EH (cell line): ENCODE measurements at places on chromosomes 3 and 15.

DNA sequence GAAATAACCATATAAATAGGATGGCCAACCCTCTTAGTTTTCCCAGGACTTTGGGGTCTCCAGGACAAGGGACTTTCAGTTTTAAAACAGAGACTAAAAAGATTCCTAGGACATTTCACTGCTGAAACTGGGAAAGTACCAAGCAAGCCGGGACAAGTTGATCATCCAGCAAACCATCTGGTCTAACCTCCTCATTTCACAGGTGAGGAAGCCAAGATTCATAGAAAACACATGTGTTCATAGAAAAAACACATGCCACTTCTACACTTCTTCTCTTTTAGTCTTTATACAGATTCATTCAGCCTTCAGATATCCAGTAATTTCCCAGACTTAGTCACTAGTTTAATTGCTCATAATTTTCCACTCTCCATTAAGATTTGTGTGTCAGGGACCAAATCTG, 165.6 kb upstream of the CCDC54 start:
- no peak for DNase-seq

DNA sequence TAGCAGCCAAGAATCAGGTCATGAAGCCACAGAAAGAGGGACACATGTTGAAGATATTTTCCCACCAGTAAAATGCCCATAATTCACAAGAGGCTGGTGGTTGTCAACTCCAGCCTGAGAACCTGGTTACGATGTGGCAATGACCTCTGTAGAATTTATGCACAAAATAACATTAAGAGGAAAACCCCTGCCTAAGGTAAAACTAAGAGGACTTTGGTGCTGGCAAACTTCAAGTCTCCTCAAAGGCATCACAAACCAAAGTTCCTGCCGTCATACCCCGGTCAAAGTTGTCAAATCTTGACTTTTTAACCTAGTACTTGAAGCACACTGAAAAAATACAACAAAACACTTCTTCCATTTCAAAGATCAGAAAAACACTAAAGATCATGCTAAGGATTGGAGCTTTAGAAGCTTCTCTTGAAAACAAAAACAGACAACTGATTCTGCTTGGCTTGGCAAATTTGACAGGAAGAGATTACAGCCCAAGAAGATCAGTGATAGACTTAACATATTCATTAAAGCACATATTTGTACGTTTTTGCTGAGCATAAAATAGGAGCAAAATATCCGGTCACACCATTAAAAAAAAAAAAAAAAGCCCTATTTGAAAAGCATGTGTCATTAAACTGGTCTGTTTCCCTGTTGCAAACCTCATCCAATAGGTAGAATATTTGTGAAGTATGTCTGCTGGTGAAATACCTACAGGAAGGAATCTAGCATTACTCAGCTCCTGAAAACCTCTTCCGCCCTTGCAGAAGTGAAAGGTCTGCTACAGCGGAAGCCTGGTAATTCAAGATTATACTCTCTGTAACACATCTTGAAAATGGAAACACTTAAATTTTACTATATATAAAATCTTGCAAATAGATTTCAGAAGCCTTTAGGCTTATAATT, 22.8 kb downstream of the EIF4E3 start:
- DNase-seq, result no peak

GRCh38 chr15:56327721-56328502, 37.3 kb upstream of the TEX9 start:
- no peak for DNase-seq

- DNase-seq, result no peak
Measured at GRCh38 chr15:40872791-40873693, 992 bp downstream of the RHOV start.

DNA sequence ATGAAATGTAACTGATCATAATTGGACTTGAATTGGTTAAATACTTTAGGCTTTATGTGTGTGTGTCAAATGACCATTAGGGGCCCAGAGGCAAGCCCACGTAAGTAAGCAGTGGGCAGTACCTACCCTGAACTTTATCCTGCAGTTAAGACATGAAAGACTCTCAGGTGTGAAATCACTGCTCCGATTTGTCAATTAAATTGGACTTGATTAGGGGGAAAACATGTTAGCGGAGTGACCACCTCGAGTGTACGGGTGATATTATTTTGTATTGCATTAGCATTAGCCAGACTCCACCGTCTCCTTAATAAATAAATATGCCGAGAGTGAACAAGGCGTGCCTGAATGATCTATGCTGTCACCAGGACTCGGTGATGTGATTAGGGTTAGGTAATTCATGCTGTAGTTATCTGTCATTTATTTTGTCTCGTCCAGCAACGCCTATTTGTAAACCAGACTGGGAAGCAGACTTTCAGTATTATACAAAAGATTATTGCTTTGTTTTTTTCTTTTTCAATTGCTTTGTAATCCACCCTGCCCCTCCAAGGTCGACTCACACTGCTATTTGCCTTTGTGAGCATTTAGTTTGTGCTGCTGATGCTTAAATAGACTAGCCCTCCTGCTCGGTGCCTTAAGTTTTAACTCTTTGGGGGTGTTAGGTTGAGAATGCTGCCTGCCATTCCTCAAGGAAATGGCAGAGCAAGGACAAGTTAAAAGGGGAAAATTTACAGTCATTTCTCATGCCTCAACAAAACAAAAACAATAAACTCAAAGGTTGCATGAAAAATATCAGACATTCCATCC, 1.8 kb downstream of the RBMS3 start:
- peak; percentile 63 for DNase-seq

GRCh38 chr3:100401674-100402041, 319 bp downstream of the LNP1 start:
- peak; percentile 59 for DNase-seq

GRCh38 chr15:77497110-77497737, 76.5 kb downstream of the HMG20A start:
- peak; percentile 80 for DNase-seq

- DNase-seq, result no peak
Measured at GRCh38 chr3:134649106-134649705, 1.6 kb downstream of the KY start.

DNA sequence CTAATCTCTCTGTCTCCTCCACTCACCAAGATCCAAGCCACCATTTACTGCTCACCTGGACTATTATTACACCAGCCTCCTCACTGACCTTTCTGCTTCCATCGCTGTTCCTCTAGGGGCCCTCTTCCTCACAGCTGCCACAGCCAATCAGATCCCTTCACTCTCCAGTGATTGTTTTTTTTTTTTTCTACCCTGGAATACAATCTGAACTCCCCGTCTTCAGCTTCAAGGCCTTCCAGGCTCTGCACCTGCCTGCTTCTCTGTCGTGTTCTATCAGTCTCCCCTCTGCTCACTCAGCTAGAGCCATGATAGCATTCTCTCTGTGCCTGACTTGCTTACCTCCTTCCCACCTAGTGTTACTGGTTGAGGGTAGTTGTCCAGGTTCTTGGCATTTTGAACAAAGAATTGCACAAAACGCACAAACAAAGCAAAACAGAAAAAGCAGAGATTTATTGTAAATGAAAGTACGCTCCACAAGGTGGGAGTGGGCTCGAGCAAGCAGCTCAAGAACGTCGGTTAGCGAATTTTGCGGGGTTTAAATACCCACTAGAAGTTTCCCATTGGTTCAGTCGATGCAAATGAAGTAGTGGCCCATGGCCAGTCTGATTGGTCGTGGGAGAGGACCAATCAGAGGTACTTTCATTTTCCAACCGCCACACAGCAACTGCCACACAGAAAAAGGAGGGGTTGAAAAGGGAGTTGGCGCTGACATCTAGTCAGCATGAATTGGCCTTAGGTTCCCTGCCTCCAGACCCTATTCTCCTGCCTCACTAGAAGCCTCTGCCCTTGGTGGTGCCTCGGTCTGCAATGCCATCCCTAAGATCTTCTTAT, 188.9 kb downstream of the TLE3 start:
- peak; percentile 7 for DNase-seq

GRCh38 chr15:89143503-89144162, 55.4 kb downstream of the ABHD2 start:
- peak; percentile 93 for DNase-seq

DNA sequence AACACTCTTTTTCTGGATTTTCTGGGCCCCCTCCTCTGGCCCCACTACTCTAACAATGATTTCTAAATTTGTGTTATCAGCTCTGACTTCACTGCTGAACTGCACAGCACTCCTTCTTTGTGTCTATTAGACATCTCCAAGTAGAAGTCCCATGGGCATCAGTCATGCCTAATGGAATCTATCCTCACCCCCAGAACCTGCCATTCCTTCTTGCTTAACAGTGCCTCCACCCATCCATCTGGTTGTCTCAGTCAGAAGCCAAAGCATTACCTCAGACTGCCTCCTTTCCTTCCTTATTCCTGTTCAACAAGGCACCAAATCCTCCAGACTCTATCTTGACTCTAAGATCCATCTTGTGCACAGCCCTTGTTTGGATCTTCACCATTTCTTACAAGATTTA, 36.2 kb downstream of the SSR3 start:
- DNase-seq, result no peak

GRCh38 chr3:49339581-49339940, 292 bp downstream of the USP4 start:
- no peak for DNase-seq

DNA sequence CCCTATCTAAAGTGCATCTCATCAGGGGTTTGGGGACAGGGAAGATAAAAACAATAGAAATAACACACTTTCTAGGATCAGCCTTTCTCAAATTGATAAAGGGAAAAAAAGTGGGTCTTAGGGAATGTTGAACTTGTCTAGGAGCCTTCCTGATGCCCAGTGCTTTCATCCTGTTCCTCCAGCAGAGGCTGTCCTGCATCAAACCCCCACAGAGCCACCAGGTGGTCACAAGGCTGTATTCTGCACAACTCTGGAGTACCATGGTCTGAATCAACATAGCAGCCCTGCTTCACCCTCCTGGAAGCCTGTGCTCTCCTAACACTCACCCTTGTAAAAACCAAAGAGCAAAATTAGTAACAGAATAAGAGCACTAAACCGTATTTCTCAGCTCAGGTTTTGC, 118.5 kb upstream of the SLC25A36 start:
- DNase-seq, result no peak

DNA sequence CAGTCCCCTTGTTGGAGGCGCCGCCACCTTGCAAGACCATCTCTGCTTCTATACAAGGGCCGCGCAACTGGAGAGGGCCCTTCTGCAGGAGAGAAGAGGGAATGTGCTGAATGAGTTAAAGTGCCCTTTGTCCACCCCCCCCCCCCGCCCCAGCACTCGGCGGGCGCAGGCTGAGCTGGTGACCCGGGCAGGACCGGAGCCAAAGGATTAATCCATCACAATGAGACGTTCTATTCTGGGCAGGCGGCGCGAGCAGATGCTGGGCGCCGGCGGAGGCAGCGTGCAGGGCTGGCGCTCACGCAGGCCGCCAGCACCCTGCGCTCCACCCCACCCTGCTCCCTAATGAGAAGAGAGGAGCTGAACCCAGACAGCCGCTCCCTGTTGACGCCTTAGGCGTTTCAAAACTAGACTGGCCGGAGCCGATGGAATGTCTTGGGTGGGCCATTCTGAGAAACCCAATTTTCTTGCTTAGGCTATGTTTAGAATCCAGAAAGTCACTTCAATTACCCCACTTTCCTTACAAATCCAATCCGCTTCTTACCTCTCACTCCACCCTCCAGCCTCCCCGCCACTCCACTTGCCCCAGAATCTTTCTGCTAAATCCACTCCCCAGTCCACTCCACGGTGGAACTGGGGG, 32.9 kb downstream of the GJD2 start:
- DNase-seq, result peak; percentile 96

GRCh38 chr3:11476735-11477144, 167.0 kb downstream of the VGLL4 start:
- no peak for DNase-seq

- DNase-seq, result peak; percentile 84
Measured at GRCh38 chr15:98025237-98025636, 64.7 kb downstream of the ARRDC4 start.

- no peak for DNase-seq
Measured at GRCh38 chr3:71176366-71176765, 407.2 kb downstream of the FOXP1 start.

GRCh38 chr3:132564070-132564465, 33.0 kb upstream of the ACKR4 start:
- DNase-seq, result no peak

GRCh38 chr15:91694831-91695210, 158.7 kb upstream of the SLCO3A1 start:
- peak; percentile 47 for DNase-seq

DNA sequence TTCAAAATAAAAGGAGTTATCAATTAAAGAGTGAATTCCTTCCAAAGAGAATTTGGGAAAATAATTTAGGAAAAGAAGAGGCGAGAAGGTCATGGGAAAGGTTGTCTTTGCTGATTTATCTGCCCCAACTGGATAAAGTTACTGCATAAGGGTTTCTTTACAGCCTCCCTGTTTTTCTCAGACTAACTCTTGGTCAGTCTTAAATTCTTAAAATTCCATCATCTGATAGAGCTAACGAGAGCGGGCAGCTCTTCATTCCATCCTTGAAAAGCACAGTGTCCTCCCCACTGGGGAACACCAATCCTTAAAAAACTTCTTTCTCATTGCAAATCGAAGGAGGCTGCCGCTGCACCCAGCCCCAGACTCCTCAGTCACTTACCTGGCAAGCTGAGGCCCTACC, 107.2 kb downstream of the PGPEP1L start:
- DNase-seq, result peak; percentile 92

- DNase-seq, result no peak
Measured at GRCh38 chr3:1292571-1293071, 199.8 kb downstream of the CNTN6 start.

DNA sequence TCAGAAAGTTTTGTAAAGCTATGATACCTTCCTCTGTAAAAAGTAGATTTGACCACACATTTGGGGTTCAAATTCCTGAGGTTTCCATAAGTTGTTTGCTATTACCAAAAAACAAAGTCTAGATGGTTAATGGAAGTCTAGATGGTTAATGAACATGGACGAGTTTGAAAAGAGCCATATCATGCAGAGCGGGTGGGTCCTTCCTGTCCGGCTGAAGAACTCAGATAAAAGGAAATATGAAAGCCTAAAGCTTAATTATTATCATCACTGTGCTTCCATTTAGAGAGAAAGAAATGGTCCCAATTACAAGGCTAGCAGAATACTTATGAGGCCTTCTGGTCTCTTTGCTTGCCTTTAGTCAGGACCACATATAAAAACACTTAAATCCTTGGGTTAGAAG, 132.1 kb upstream of the SATB1 start:
- DNase-seq, result no peak

DNA sequence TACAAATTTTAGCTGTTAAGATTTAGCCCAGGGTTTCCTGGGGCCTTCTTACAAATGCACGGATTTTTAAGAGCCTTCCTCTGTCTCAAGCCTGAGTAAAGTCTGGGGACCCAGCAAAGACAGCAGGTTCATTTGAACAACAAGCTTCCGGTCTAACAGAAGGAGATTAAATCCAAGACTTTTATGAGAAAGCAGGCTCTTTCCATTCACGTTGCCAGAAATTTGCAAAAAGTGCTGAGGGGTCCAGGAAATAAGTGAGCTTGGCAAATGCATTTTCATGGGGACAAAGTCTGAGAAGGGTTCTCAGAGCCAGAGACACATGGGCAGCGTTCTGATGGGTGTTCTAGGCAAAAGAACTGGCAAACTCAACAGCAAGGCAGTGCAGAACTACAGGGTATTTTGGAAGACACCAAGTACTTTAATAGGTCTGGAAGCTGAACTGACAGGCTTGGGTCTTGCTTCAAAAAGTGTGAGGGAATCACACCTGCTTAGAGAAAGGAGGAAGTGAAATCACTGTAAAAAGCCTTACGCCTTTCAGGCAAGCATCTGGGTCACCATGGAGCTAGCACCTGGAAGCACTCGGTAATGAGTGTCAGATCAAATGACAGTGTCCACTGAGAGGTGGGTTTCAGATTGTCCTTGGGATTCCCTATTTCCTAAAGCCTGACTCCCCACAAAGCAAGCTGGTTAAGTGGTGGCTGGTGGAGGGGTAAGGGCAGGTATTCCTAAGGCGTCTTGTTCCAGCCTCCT, 115.8 kb upstream of the ARHGEF3 start:
- no peak for DNase-seq

- DNase-seq, result no peak
Measured at GRCh38 chr3:94862703-94863102, 799.8 kb downstream of the NSUN3 start.
